H7 (cell line): ENCODE measurements at places on chromosomes 5 and 9. TPM values are rescaled to one million over a fixed set of nuclear protein-coding genes. Genes with fewer than 3 reads are reported as not detected.

NTRK2 gene
- total RNA-seq = not detected in 2 replicates

LIX1 gene
- total RNA-seq = 0.14 TPM in 1 of 2 replicates, not detected in the other

DCANP1 gene
- not detected in 2 replicates for total RNA-seq

TRAF2 gene
- total RNA-seq = 40.9 and 48.6 TPM in 2 replicates

NUTM2G gene
- total RNA-seq = 0.07 TPM in 2 replicates

PRR7 gene
- total RNA-seq = 11.4 and 12.1 TPM in 2 replicates

PCDHGB4 gene
- 0.66 and 1.4 TPM in 2 replicates for total RNA-seq

PCDHGA7 gene
- not detected in 2 replicates for total RNA-seq

SLC27A6 gene
- 0.78 and 0.83 TPM in 2 replicates for total RNA-seq

PIP5KL1 gene
- 0.94 and 3.4 TPM in 2 replicates for total RNA-seq

SPATA31A3 gene
- 0.22 TPM in 1 of 2 replicates, not detected in the other for total RNA-seq

LCN6 gene
- not detected in 2 replicates for total RNA-seq

IFNA13 gene
- not detected in 2 replicates for total RNA-seq
